Activated naive CD4-positive, alpha-beta T cell (primary cell): ENCODE measurements at places on chromosomes 3 and 15.

GRCh38 chr15:57259568-57260040 lies 116.7 kb upstream of the CGNL1 start:
- no peak for DNase-seq

- DNase-seq, result no peak
Measured at GRCh38 chr3:5197022-5197421, 9.5 kb downstream of the EDEM1 start.

- no peak for DNase-seq
Measured at GRCh38 chr3:114939920-114940319, 207.2 kb downstream of the ZBTB20 start.

GRCh38 chr3:56115199-56115598 lies 353.1 kb downstream of the ERC2 start:
- no peak for DNase-seq
